Hepatocyte (in vitro differentiated cells): ENCODE measurements at places on chromosomes 7 and 10. TPM values are rescaled to one million over a fixed set of nuclear protein-coding genes. Genes with fewer than 3 reads are reported as not detected.
A peak's percentile ranks its signal among the peaks of the same experiment; 100 is the strongest.

Gene TAS2R41
- not detected in 2 replicates for polyA plus RNA-seq

Gene CPVL
- polyA plus RNA-seq, result 36.3 and 36.4 TPM in 2 replicates

Gene SYT15B
- 0.65 and 0.69 TPM in 2 replicates for polyA plus RNA-seq

Gene DLX5
- polyA plus RNA-seq, result 19.6 and 22.1 TPM in 2 replicates

GRCh38 chr7:35036361-35037171 is 719 bp downstream of the DPY19L1 start:
- H3K36me3 ChIP-seq, result no peaks in the 10 kb centered on the region
- H3K27ac ChIP-seq, result peak overlapping the region; percentile 86
- DNase-seq, result peak; percentile 74
- H3K27me3 ChIP-seq, result peaks cover 5% of the 10 kb centered on the region

DNA sequence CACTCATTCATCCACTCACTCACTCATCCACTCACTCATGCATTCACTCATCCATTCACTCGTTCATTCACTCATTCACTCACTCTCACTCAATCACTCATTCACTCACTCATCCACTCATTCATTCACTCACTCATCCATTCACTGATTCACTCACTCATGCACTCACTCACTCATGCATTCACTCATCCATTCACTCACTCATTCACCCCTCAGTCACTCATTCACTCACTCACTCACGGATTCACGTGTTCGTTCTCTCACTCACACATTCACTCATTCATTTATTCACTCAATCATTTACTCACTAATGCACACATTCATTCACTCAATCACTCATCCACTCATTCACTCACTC is 73.4 kb downstream of the CARD11 start:
- H3K4me1 ChIP-seq, result no peaks in the 10 kb centered on the region
- no peak overlapping the region for H3K27ac ChIP-seq
- no peak for DNase-seq
- H3K4me3 ChIP-seq, result no peak overlapping the region
- H3K27me3 ChIP-seq, result no peaks in the 10 kb centered on the region
- no peaks in the 10 kb centered on the region for H3K36me3 ChIP-seq

- H3K27me3 ChIP-seq, result peaks cover 3% of the 10 kb centered on the region
- H3K36me3 ChIP-seq, result no peaks in the 10 kb centered on the region
- no peak overlapping the region for H3K4me3 ChIP-seq
- no peak overlapping the region for H3K27ac ChIP-seq
- no peaks in the 10 kb centered on the region for H3K4me1 ChIP-seq
Observed at GRCh38 chr7:127417346-127417745, 24.8 kb upstream of the ZNF800 start.

DNA sequence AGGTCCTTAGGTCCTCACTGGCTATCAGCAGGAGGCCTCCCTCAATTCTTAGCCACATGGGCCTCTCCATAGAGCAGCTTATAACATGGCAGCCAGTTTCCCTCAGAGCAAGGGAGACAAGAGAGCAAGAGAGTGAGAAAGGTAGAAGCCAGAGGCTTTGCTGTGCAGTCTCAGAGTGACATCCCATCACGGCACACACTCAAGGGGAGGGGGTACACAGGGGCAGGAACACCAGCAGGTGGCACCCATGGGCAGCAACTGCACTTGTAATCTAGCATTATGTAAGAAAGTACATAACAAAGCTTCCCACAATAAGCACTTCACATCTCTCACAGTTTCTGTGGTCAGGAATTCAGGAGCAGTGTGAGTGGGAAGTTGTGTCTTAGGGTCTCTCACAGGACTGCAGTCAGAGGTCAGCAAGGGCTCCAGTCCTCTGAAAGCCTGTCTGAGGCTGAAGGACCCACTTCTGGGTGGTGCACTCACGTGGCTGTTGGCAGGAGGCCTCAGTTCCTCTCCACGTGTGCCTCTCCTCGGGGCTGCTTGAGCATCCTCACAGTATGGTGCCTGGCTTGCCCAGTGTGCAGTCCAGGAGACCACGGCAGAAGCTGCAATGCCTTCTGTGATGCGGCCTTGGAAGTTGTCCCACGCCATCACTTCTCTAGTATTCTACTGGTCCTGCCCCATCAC is 159.4 kb downstream of the OAT start:
- H3K27ac ChIP-seq, result no peak overlapping the region
- H3K36me3 ChIP-seq, result no peaks in the 10 kb centered on the region
- no peak for DNase-seq
- H3K4me1 ChIP-seq, result no peaks in the 10 kb centered on the region
- H3K4me3 ChIP-seq, result no peak overlapping the region
- no peaks in the 10 kb centered on the region for H3K27me3 ChIP-seq

GRCh38 chr7:69608878-69609277 is 10.6 kb downstream of the AUTS2 start:
- DNase-seq, result no peak
- no peaks in the 10 kb centered on the region for H3K36me3 ChIP-seq
- H3K27me3 ChIP-seq, result peaks cover 10% of the 10 kb centered on the region
- H3K4me3 ChIP-seq, result no peak overlapping the region
- no peak overlapping the region for H3K27ac ChIP-seq

DNA sequence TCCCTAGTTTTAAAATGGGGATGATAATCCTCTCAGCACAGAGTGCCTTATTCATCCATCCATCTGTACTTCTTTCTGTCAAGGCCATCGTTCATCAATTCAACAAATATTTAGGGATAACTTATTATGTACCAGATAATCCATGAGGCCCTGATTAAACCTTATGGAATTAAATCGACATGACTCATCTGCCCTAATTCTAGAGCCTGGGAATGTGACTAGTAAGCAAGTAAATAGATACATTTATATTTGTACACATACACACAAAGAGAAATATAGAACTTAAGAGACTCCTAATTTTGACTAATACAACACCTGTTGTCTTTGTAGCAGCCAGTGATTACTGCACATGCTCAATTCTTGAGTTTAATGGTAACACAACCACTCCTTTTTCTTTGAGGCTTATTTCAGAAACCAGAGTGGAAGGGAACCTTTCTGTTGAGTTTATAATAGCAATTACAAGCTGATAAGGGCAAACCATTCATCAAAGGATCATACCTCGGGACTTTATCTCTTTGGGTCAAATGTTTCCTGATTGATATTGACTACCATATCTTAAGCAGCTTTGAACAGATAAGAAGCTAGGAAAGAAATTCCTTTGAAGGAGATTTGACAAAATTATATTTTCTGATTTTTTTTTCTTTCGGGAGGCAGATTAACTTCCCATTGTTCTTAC is 122.7 kb downstream of the ARID5B start:
- DNase-seq, result no peak
- H3K4me3 ChIP-seq, result no peak overlapping the region
- H3K27ac ChIP-seq, result peak overlapping the region; percentile 75
- no peaks in the 10 kb centered on the region for H3K36me3 ChIP-seq

Gene KAZALD1
- polyA plus RNA-seq, result 18.2 and 19.5 TPM in 2 replicates

GRCh38 chr10:16952080-16952479 is 134.9 kb upstream of the RSU1 start:
- H3K4me3 ChIP-seq, result no peak overlapping the region
- H3K4me1 ChIP-seq, result peaks cover 22% of the 10 kb centered on the region
- H3K36me3 ChIP-seq, result no peaks in the 10 kb centered on the region
- no peaks in the 10 kb centered on the region for H3K27me3 ChIP-seq
- peak overlapping the region; percentile 67 for H3K27ac ChIP-seq

DNA sequence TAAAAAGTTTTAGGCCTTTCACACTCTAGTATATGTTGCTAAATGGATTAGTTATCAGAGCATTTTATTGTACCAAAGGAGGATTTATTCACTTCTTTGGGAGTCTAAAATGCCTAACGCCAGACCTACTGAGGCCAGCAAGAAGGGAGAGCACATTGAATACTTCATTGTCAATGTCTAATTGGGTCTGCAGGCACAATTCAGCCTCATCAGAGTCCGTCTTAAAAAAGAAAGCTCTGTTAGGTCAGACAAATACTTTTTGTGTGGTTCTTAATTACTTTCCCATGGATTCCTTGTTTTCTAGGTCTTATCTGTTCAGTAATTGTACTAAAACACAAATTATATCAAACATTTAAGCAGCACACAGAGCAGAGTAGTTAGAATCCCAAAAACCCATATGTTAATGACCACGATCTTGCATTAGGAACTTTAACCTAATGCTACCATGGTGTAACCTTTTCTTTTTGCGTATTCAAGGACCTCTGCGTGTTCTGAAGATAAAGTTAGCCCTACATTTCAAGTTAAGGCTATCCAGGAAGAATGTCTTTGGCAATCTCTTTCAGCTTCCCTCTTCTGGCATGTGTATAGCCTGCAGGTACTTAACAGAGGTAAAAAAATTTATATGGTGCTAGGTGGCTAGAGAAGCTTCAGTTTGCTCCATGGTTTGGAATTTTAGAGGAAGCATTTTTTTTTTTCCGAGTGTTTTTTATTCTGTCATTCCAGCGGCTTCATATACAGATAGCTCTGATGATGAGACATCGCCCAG is 45.7 kb upstream of the STRIP2 start:
- H3K27ac ChIP-seq, result no peak overlapping the region
- H3K4me3 ChIP-seq, result no peak overlapping the region
- no peaks in the 10 kb centered on the region for H3K27me3 ChIP-seq
- no peaks in the 10 kb centered on the region for H3K36me3 ChIP-seq
- DNase-seq, result no peak
- no peaks in the 10 kb centered on the region for H3K4me1 ChIP-seq

DNA sequence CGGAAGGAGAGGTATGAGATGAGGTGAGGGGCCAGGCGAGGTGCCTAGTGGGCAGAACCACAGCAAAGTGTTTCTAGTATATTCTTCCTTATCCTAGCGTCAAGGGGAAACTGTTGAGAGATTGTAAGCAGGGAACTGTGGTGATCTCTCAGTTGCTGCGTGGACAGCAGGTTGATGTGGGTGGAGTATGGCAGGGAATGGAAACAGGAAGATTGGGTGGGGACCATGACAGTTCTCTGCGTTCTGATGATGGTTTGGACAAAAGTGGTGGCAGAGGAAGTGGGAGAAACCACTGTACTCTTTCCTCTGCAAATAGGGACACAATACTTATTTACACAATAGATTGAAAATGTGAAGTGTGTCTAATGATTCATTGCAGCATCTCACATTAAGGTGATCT is 191.5 kb upstream of the GRB10 start:
- H3K27ac ChIP-seq, result no peak overlapping the region
- no peaks in the 10 kb centered on the region for H3K4me1 ChIP-seq
- H3K27me3 ChIP-seq, result no peaks in the 10 kb centered on the region
- no peak for DNase-seq
- no peak overlapping the region for H3K4me3 ChIP-seq

GRCh38 chr7:67105377-67105776 is 108.7 kb downstream of the TYW1 start:
- H3K4me3 ChIP-seq, result no peak overlapping the region
- H3K27me3 ChIP-seq, result no peaks in the 10 kb centered on the region
- H3K4me1 ChIP-seq, result peaks cover 7% of the 10 kb centered on the region
- peak overlapping the region; percentile 28 for H3K27ac ChIP-seq

GRCh38 chr7:34322841-34323240 is 335.2 kb upstream of the NPSR1 start:
- no peaks in the 10 kb centered on the region for H3K36me3 ChIP-seq
- H3K27ac ChIP-seq, result no peak overlapping the region
- H3K27me3 ChIP-seq, result no peaks in the 10 kb centered on the region
- DNase-seq, result no peak
- no peaks in the 10 kb centered on the region for H3K4me1 ChIP-seq
- H3K4me3 ChIP-seq, result no peak overlapping the region

DNA sequence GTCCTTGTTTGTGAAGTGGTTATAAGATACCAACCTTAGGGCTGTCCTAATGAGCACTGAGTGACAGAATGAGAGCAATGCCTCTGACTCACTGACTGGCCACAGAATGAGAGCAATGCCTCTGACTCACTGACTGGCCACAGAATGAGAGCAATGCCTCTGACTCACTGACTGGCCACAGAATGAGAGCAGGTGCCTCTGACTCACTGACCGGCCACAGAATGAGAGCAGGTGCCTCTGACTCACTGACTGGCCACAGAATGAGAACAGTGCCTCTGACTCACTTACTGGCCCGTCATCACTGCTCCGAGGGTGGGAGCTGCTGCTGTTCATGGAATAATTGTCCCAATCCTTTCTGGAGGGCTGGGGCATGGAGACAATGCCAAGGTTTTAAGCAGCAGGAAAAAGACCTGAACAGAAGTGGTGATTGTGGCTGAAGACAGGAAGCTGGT is 265.2 kb upstream of the PPP2R2D start:
- H3K4me1 ChIP-seq, result peaks cover 10% of the 10 kb centered on the region
- peak; percentile 72 for DNase-seq
- peak overlapping the region; percentile 73 for H3K27ac ChIP-seq
- no peak overlapping the region for H3K4me3 ChIP-seq
- H3K36me3 ChIP-seq, result no peaks in the 10 kb centered on the region

Gene ZNF212
- polyA plus RNA-seq, result 9.9 and 11.9 TPM in 2 replicates

Gene HACD1
- 31.9 and 38.8 TPM in 2 replicates for polyA plus RNA-seq

DNA sequence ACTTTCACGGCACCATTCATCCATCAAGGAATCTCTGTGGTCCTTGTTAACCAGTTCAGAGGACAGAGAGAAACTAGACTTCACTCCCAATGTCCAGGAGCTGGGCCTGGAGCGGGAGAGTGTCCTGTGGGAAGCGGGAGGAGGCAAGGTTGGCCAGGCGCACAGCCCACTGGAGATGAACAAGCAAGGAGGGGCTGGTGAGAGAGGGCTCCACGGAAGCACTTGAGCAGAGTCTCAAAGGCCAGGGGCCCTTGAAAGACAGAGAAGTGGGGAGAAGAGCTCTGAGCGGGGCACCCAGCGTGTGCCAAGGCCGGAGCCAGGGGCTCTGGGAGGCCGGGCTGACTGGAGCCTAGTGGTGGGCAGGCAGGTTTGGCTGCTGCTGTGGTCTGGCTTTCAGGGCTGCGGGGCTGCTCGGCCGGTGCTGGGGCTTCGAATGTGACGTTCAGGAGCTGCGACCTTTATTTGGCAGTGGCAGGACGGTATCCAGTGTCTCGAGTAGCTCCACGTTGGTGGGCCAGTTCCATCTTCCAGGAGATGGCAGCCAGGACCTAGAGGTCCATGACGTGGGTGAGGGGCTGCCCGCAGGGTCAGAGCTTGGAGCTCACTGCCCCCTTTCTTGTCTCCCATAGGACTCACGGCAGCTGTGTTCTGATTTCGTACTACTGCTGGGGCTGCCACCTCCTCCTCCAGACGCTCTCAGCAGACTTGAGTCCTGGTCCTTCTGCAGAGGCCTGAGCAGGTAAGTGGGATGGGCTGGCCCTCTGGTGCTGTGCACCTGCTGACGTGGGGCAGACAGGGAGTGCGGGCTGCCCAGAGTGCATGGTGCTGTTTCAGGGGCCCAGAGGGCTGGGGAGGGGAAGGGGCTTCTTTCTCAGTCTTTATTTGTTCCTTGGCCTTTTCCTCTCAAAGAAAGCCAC is 49.8 kb downstream of the ZMIZ1 start:
- H3K27me3 ChIP-seq, result no peaks in the 10 kb centered on the region
- H3K36me3 ChIP-seq, result no peaks in the 10 kb centered on the region
- H3K27ac ChIP-seq, result no peak overlapping the region
- DNase-seq, result no peak
- H3K4me1 ChIP-seq, result peaks cover 33% of the 10 kb centered on the region

GRCh38 chr7:11591055-11591633 is 240.9 kb downstream of the THSD7A start:
- no peaks in the 10 kb centered on the region for H3K4me1 ChIP-seq
- H3K27me3 ChIP-seq, result no peaks in the 10 kb centered on the region
- no peaks in the 10 kb centered on the region for H3K36me3 ChIP-seq
- no peak overlapping the region for H3K4me3 ChIP-seq

Gene PDGFA
- 22.3 and 30.7 TPM in 2 replicates for polyA plus RNA-seq

- H3K27me3 ChIP-seq, result peaks cover 28% of the 10 kb centered on the region
- no peaks in the 10 kb centered on the region for H3K36me3 ChIP-seq
- H3K4me3 ChIP-seq, result no peak overlapping the region
- H3K4me1 ChIP-seq, result no peaks in the 10 kb centered on the region
Observed at GRCh38 chr7:101205901-101206664, 5.2 kb upstream of the MOGAT3 start.

Gene UTF1
- not detected in 2 replicates for polyA plus RNA-seq

Gene SKIDA1
- 0.34 and 0.68 TPM in 2 replicates for polyA plus RNA-seq
